ENCODE measurements at places on chromosomes 1 and 21.

DNA sequence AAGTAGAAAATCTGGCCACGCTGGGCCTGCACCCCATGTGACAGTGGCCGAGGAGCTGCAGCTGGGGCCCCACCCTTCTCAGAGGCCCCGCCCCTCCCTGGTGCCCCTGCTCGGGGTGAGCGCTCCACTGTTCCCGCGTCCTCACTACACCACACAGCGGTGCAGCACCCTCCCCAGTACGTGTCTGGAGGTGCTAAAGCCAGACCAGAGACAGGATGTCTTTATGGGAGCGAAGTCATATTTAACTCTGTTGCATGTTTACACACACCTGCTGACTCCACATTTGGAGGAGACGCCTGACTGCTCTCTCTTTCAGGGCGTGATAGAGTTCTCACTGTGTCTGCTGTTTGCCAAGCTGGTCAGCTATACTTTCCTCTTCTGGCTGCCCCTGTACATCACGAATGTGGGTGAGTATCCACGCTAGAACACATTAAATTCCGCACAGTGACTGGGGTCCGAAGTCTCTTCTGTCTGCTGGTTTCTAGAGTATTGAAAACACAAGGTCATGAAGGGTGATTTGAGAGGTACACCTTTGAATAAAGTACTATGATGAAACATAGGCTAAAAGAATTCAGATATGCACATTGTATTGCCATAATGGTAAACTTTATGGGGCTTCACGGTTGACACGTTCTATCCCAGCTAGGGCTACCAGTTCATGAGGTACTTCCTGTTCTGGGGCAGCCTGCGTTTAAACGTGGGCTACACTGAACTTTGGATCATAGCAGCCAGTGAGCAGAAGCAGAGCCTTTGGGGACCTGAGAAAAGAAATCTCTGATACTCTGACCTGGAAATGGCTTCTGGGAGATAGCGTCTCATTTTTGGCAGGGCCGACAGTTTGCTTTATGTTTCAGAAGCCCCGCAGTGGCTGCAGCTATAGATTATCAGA is 48.4 kb downstream of the SLC37A1 start:
- peak; percentile 9 for DNase-seq

DNA sequence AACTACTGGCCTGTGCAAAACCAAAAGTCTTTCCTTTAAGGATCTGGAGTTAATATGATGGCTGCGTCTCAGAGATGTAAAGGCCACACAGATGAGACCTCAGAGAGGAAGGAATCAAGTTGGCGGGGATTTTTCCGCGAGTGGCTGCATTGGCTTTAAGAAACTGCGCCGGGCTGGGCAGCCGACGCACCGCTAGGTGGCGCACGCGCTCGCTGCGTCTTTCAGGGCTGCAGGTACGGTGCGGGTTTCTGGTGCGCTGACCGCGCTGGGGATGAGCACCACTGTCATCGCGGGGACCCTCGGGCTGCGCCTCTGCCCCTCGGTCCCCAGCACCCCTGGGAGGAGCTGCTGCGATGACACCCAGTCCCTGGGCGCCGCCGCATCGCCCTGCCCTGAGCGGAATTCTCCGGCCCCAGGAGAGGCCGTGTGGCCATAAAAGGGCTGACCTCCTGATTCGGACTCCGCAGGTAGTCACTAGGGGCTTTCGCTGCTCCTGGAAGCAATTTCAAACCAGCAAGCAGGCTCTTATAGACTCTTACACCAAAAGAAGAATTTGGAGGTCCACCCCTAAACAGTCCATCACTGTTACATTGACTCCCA is 241.0 kb downstream of the KCNJ6 start:
- peak; percentile 47 for DNase-seq

DNA sequence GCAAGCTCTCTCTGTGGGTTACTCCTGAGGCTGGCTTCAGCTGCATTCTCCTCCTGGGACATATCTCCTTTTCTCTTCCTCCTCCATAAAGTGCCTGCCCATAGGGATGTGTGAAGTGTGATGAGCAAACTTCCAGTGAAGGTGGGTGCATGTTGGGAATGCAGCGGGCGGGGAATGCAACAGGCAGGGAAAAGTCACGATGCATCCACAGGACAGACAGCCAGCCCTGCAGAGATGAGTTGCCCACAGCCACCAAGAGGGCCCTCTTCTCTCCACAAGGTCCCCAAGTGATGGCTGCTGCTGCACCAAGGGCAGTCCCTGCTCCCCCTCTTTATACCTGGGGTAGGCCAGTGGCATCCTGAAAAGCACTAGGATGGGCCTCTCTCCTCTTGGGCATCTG is 33.6 kb upstream of the RNF187 start:
- DNase-seq: no peak

DNA sequence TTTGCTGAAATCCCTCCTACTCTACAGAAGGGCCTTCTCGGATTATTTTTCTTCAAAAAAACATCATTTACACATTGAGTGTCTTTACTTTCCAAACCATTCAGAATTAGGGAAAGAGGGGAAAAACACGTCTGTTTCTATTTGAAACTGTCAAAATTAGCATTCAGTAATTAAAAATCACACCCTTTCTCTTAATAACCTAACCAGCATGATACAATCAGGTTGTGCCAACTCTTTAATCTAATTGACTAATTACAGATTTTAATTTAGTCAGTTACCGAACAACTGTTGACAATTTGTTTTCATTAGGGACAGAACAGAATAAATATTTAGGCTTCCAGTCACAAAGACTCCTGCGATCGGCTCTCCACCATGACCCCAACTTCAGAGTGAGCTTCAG is 18.8 kb downstream of the SSBP3 start:
- DNase-seq: no peak

DNA sequence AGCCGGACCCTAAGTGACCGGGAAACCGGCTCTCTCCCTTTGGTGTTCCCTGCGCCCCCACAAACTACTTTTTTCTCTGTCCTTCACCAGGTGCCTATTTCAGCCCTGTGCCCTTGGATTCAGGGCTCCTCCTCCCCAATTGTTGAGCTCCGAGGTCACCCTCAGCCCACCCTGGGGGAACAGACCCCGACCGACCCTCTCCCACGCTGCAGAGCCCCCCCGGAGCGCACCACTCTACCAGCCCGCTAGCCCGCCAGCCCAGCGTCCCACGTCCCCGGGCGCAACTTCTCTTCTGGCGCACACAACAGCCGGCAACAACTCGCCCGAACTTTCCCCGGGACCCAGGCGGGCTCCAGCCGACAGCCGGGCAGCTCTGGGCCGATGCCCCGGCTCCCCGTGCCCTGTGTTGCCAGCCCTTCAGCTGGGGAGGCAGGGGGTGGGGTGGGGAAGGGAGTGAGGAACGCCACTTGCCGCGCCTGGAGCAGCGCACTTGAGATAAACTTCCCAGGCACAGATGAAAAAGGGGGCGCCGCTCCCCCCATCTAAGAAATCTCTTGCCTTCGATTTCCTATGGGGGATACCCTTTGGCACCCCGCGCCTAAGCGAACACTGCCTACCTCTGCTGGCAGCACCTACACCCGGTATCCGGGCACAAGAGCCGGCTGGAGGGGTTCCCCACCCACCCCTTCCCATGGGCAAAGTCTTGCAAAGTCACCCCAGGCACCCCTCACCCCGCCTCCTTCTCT is 997 bp downstream of the CASZ1 start:
- no peak for DNase-seq

DNA sequence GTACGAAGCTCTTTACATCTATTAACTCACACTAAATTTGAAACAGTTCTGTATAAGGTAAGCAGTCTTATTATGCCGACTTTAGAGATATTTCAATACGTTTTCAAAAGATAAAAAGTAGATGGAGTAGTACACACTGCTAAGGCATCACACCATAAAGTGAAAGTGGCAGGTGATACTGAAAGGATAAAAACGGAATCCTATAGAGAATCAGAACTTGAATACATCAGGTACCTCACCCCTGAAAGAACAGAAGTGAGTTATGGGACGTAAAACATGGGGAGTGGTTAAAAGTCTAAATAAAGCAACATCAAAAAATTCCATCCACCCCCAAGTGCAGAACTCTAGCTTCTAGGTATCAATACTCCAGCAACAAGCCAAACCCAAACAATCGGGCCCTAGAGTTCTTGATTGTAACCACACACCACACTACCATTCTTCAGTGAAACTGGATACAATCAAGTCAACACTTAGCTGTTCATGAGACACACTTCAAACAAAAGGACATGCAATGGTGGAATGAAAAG is 142.6 kb downstream of the SMYD3 start:
- DNase-seq: no peak

GRCh38 chr1:182109771-182110170 is 48.3 kb upstream of the ZNF648 start:
- no peak for DNase-seq

GRCh38 chr1:11708554-11709350 is 17.2 kb downstream of the DRAXIN start:
- no peak for DNase-seq

DNA sequence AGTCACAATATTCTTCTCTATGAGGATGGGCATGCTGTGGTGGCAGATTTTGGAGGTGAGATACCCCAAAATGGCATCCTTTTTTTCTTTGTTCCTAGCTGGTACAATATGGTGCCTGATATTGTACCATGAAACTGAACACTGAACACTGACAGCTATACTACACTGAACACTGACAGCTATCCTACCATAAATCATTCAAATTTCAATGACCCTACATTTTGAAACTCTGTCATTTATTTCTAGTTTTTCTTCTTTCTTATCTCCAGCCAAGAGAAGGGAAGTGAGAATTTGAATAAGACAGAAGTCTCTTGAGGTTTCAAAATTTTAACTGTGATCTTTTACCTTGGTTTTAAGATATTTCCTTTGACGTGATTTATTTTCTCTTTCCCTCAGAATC is 76.3 kb downstream of the LRRC53 start:
- DNase-seq: no peak

- DNase-seq: no peak
These were observed 8.4 kb downstream of the NCSTN start for GRCh38 chr1:160351629-160352028.

DNA sequence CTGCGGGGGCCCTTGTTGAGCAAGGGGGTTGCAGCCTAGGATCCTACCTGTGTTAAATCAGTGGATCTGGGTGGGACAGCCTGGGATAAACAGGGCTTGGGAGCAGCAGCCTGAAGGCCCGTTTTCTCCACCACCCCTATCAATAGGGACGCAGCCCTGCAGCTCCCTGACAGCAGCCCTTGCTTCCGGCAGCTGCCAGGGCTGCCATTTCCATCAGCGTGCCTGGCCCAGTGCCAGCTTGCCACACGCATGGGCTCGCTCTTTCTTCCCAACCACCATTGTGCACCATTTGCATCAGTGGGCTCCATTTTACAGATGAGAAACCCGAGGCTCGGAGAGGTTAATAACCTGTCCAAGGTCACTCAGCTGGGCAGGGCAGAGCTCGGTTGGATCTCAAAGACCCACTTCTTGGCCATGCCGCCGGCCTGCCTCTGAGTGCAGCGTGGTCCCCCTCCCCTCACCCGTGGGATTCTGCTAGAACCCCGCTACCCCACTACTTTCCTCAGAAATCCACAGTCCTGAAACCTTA is 3.8 kb downstream of the WNT4 start:
- DNase-seq: peak; percentile 72
